IPS DF 6.9 (cell line): ENCODE measurements at places on chromosomes 1 and 21.

GRCh38 chr1:41448821-41449220, 35.7 kb downstream of the EDN2 start:
- no peak for DNase-seq
- H3K4me3 ChIP-seq, result no peak overlapping the region
- no peaks in the 10 kb centered on the region for H3K36me3 ChIP-seq

GRCh38 chr21:32256251-32256650, 22.6 kb downstream of the MIS18A start:
- no peak overlapping the region for H3K4me3 ChIP-seq
- H3K4me1 ChIP-seq, result peaks cover 2% of the 10 kb centered on the region; the same call in 1 of the 2 replicates
- no peak for DNase-seq

DNA sequence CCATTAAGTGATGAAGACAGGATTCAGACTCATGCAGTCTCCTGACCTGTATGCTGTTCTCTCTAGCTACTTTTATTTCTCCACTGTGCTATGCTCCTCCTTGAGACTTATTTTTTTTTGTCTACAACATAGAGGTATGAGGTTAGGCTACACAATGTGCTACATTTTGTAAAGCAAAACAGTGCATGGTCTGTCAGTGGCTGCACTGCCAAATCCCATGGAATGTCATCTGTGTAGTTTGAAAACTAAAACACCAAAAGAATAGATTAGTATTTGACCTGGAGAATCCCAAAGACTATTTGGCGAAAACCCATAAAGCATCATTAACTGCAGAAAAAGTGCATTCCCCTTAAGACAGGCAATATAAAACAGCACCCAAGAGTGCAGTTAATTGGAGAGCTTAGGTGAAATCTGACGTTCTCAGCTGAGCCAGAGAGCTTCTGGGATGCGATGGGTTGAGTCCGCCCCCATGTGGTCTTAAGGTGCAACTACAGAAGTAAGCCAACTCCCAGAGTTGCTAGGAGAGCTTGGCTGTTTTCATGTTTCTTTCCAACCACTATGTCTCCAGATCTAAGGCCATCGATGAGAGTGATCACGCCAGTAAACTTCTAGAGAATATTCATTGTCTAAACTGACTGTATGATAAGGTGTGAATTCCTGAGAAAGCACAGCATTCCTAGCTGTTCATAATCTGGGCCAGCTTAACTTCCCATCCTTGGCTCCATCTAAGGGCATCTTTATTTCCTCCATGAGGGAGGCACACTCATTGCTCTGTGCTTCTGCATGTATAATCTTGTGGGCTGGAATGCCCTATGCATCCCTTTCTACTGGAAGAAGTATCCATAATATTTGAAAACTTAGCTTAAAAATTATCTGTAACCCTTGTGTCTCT, 20.7 kb upstream of the CYP2J2 start:
- H3K4me1 ChIP-seq, result no peaks in the 10 kb centered on the region
- no peak overlapping the region for H3K4me3 ChIP-seq
- H3K36me3 ChIP-seq, result no peaks in the 10 kb centered on the region
- no peak overlapping the region for H3K27ac ChIP-seq

DNA sequence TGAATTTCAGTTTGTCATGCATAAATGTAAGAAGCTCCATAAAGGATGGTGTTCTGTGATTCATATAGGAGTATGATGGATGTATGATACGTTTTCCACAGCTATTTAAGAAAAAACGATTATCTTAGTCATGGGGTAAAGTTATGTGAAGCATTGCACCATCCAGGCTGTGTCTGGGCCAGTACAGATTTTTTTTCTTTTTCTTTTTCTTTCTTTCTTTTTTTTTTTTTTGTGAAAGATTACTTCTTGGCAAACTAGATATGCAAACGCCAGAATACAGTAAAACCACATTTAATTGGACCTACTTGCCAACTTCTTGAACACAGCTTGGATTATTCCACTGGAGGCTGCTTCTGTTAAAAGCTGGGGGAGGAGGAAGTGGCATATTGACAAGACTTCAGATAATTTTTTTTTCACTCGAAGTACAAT, 14.9 kb downstream of the ZBTB18 start:
- no peak overlapping the region for H3K4me3 ChIP-seq
- H3K27me3 ChIP-seq, result no peaks in the 10 kb centered on the region
- H3K27ac ChIP-seq, result no peak overlapping the region
- DNase-seq, result no peak

- no peak overlapping the region for H3K4me3 ChIP-seq
- DNase-seq, result no peak
- H3K27me3 ChIP-seq, result no peaks in the 10 kb centered on the region
Measured at GRCh38 chr1:214633686-214634085, 30.7 kb downstream of the CENPF start.

DNA sequence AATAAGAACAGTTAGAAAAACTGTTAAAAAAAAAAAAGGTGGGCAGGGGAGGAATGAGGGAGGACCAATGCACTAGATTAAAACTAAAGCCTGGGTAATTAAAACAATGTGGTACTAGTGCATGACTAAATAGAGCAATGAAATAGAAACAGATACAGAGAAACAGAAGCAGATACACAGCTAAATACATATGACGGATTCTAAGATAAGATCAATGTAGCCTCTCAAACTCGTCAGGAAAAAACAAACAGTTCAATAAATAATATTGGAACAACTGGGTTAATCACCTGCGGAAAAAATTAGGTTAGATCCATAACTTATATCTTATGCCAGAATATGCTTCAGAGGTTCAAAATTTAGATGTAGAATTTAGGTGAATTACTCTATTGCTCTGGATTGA, 68.2 kb downstream of the ERO1B start:
- no peaks in the 10 kb centered on the region for H3K4me1 ChIP-seq
- H3K27ac ChIP-seq, result no peak overlapping the region
- DNase-seq, result no peak
- no peak overlapping the region for H3K4me3 ChIP-seq
- H3K27me3 ChIP-seq, result no peaks in the 10 kb centered on the region
- no peaks in the 10 kb centered on the region for H3K36me3 ChIP-seq

DNA sequence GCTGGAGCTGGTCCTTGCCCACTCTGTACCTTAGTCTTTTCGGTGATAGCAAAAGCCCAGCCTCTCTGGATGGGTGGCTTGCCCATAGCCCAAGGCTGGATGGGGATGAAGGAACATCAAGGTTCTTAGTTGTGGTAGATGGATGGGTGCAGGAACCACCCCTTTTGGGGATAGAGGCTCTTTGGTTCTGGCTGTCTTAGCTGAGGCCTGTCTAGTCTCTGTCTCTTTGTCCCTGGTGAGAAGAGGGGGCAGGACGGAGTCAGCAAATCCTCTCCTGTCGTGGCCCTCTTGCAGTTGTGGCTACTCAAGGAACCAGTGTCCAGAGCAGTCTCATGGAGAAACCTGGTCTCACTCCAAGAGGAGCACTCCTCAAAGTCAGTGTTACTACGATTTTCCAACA, 8.5 kb downstream of the VANGL2 start:
- DNase-seq, result no peak
- no peaks in the 10 kb centered on the region for H3K36me3 ChIP-seq
- H3K4me1 ChIP-seq, result peaks cover 18% of the 10 kb centered on the region
- H3K27ac ChIP-seq, result no peak overlapping the region
- H3K4me3 ChIP-seq, result no peak overlapping the region
- no peaks in the 10 kb centered on the region for H3K27me3 ChIP-seq

DNA sequence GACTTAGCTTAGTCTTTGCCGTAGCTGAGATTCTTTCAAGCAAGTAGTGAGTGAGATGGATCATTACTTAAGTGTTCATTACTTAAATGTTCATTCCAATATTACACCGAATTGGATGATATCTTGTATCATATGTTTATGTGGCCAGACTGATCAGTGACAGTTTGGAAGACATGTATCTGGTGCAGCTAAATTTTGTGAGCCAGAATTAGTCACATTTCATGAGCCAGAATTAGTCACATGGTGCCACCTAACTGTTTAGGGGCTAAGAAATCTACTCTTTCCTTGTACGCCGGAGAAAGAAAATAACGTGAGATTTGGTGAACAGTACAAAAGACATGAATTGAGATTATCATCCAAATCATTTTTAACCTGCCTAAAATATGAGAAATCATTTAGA, 355.6 kb downstream of the USP25 start:
- no peaks in the 10 kb centered on the region for H3K27me3 ChIP-seq
- no peak for DNase-seq
- H3K36me3 ChIP-seq, result no peaks in the 10 kb centered on the region
- no peak overlapping the region for H3K27ac ChIP-seq
- no peaks in the 10 kb centered on the region for H3K4me1 ChIP-seq
- H3K4me3 ChIP-seq, result no peak overlapping the region

- H3K27me3 ChIP-seq, result no peaks in the 10 kb centered on the region
- no peak for DNase-seq
- peaks cover 2% of the 10 kb centered on the region; the same call in 1 of the 2 replicates for H3K4me1 ChIP-seq
- H3K27ac ChIP-seq, result no peak overlapping the region
- no peaks in the 10 kb centered on the region for H3K36me3 ChIP-seq
- H3K4me3 ChIP-seq, result no peak overlapping the region
Measured at GRCh38 chr1:41898191-41898713, 20.5 kb downstream of the HIVEP3 start.

- H3K4me1 ChIP-seq, result no peaks in the 10 kb centered on the region
- no peak for DNase-seq
- H3K27ac ChIP-seq, result no peak overlapping the region
- no peak overlapping the region for H3K4me3 ChIP-seq
Measured at GRCh38 chr21:34354836-34355235, 9.0 kb upstream of the KCNE2 start.

- peaks cover 8% of the 10 kb centered on the region; the same call in 1 of the 2 replicates for H3K4me1 ChIP-seq
- H3K4me3 ChIP-seq, result peak within 1 kb of the TSS; percentile 71
- DNase-seq, result no peak
- H3K36me3 ChIP-seq, result peaks cover 7% of the 10 kb centered on the region; the same call in 1 of the 2 replicates
- H3K27ac ChIP-seq, result no peak within 1 kb of the TSS
Measured at GRCh38 chr1:11654137-11654938, at the start of the genes FBXO2 and FBXO44. Gene FBXO2, minus strand, starts transcription at chr1:11654429. Its CDS starts 89 bp downstream, at chr1:11654340. Gene FBXO44, plus strand, starts transcription at chr1:11654877. Its CDS starts 959 bp downstream, at chr1:11655836.

DNA sequence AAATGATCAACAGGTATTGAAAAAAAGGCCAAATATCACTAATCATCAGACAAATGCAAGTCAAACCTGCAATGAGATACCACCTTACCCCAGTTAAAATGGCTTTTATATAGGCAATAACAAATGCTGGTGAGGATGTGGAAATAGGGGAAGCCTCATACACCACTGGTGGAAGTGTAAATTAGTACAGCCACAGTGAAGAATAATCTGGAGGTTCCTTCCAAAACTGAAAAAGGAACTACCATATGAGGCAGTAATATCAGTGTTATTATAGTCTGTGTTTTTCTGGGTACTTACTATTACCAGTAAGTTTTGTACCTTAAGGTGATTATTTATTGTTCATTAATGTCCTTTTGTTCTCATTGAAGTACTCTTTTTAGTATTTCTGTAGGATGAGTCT, 201.3 kb downstream of the MRPL39 start:
- no peaks in the 10 kb centered on the region for H3K27me3 ChIP-seq
- H3K4me3 ChIP-seq, result no peak overlapping the region
- DNase-seq, result no peak
- no peaks in the 10 kb centered on the region for H3K4me1 ChIP-seq
- no peaks in the 10 kb centered on the region for H3K36me3 ChIP-seq

DNA sequence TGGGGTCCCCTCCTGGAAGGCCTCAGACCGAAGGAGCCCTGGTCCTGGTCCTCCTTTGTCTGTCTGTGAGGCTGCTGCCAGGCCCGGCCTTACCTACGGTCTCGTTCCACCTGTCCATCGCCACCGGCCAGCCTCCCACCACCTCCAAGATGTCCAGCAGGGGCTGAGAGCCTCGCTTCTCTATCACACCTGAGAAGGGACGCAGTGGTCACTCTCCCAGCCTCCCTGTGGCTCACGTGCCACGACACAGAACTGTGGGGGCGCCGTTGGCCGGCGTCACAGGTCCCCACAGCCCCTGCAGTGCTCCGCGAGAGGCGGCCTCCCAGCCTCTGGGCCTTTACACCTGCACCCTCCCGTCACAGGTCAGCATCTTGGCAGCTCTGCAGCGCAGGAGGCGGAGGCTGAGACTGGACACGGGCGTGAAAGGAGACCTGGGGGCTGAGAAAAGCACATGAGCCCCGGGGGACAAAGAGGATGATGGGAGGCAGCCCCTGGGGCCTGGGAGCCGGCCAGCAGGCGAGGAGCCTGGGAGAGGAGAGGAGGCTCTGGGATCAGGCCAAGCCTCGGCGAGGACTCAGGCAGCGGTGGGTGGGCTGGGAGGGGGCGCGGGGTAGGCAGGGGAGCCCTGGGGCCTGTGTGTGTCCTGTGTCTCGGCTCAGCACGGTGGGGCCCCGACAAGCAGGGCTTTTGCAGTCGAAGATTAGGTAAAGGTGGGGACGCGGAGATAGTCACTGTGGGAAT, 20.5 kb downstream of the PRXL2B start:
- no peaks in the 10 kb centered on the region for H3K4me1 ChIP-seq
- H3K4me3 ChIP-seq, result no peak overlapping the region
- no peak for DNase-seq
- H3K27ac ChIP-seq, result no peak overlapping the region
- no peaks in the 10 kb centered on the region; the same call in 1 of the 2 replicates for H3K36me3 ChIP-seq
- H3K27me3 ChIP-seq, result no peaks in the 10 kb centered on the region

GRCh38 chr1:41754540-41754939, 164.2 kb downstream of the HIVEP3 start:
- H3K27ac ChIP-seq, result no peak overlapping the region
- no peak overlapping the region for H3K4me3 ChIP-seq
- no peaks in the 10 kb centered on the region for H3K27me3 ChIP-seq
- H3K36me3 ChIP-seq, result no peaks in the 10 kb centered on the region
- H3K4me1 ChIP-seq, result no peaks in the 10 kb centered on the region

- H3K27ac ChIP-seq, result no peak overlapping the region
- H3K36me3 ChIP-seq, result no peaks in the 10 kb centered on the region
- no peaks in the 10 kb centered on the region for H3K27me3 ChIP-seq
- H3K4me3 ChIP-seq, result no peak overlapping the region
Measured at GRCh38 chr1:230509281-230509977, 83.3 kb upstream of the PGBD5 start.

GRCh38 chr1:9275567-9276034, 17.1 kb upstream of the SPSB1 start:
- H3K4me3 ChIP-seq, result no peak overlapping the region
- no peak for DNase-seq
- H3K4me1 ChIP-seq, result peaks cover 2% of the 10 kb centered on the region; the same call in 1 of the 2 replicates
- H3K27ac ChIP-seq, result no peak overlapping the region
- no peaks in the 10 kb centered on the region for H3K27me3 ChIP-seq
- no peaks in the 10 kb centered on the region for H3K36me3 ChIP-seq

DNA sequence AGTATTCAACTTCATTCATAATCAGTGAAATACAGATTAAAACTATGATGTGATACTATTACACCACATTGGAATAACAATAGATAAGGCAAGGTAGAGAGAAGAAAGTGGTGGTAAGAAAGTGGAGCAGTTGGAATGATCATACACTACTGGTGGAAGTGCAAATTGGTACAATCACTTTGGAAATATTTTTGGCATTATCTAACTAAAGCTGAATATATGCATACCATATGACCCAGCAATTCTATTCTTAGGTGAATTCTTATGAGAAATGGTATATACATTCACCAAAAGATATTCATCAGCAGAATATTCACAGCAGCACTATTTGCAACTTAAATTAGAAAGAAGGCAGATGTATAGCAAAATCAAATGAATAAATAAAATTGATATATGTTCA, 21.4 kb upstream of the PTPRC start:
- H3K27me3 ChIP-seq, result no peaks in the 10 kb centered on the region
- no peaks in the 10 kb centered on the region for H3K36me3 ChIP-seq
- no peak overlapping the region for H3K4me3 ChIP-seq
- no peak for DNase-seq
- no peaks in the 10 kb centered on the region for H3K4me1 ChIP-seq

- no peaks in the 10 kb centered on the region for H3K36me3 ChIP-seq
- DNase-seq, result no peak
Measured at GRCh38 chr1:202238914-202239313, 45.3 kb downstream of the LGR6 start.
